Activated T-helper 17 cell treated with anti-CD3 and anti-CD28 coated beads, Interleukin-2, amount 50 U/mL, for 72 hours (primary cell): ENCODE measurements at places on chromosomes 11 and 22. TPM values are rescaled to one million over a fixed set of nuclear protein-coding genes. Genes with fewer than 3 reads are reported as not detected.

- no peaks in the 10 kb centered on the region for H3K27me3 ChIP-seq
- peak; percentile 82 for ATAC-seq
- H3K27ac ChIP-seq, result peak overlapping the region; percentile 71
- peaks cover 17% of the 10 kb centered on the region for H3K4me1 ChIP-seq
These were observed 840 bp downstream of the GRAMD1B start for GRCh38 chr11:123430721-123431497.

DNA sequence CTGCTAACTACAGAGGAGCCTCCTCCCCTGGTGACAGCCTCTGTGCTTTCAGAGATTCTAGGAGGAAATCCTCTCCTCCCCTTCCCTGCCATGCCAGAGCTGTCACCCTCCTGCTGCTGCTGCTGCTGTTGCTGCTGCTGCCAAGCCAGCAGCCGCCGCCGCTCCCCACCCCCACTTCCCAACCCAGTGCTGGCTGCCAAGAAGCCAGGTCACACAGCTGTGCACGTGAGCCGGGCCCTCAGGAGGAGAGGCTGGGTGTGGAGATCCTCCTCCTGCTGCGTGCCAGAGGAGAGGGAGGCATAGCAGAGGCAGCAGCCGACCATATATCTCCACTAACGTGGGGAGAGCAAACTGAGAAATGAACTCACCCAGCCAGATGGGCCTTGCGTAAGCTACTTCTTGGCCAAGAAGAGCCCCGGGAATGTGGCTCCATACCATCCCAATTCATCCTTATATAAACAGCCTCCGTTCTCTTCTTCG lies 12.4 kb downstream of the CRY2 start:
- no peaks in the 10 kb centered on the region for H3K27me3 ChIP-seq
- peaks cover 89% of the 10 kb centered on the region for H3K36me3 ChIP-seq
- ATAC-seq, result no peak
- H3K4me1 ChIP-seq, result peaks cover 5% of the 10 kb centered on the region

DNA sequence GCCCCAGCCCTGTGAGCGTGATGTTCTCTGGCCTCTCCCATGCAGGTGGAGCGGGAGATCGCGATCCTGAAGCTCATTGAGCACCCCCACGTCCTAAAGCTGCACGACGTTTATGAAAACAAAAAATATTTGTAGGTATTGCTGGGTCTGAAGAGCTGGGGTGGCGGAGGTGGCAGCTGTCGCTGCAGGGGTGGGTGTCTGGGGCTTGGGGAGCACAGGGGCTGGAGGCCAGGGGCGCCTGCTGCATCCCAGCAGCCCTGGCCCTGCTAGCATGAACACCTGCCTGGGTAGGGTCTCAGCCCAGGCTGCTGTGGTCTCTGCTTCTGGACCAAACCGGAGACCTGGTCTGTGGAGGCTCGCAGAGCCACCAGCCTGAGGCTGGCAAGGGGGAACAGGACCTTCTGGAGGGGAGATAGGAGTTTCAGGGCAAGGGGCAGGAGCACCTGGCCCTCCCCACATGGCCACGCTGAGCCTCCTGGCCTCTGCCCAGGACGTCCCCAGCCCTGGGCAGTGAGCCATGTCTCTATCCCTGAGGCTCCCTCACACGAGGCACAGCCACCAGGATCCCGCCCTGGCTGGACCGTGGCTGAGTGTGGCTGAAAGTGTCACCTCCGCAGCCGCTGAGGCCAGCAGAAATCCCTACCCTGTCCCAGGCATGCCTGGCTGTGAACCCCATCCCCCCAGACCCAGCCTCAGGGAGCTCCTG lies 48.2 kb downstream of the MOB2 start:
- no peaks in the 10 kb centered on the region for H3K4me1 ChIP-seq
- no peak for ATAC-seq
- no peak overlapping the region for H3K4me3 ChIP-seq
- H3K27me3 ChIP-seq, result no peaks in the 10 kb centered on the region
- H3K27ac ChIP-seq, result no peak overlapping the region
- H3K36me3 ChIP-seq, result no peaks in the 10 kb centered on the region

GRCh38 chr11:73158356-73159051 lies 16.4 kb upstream of the FCHSD2 start:
- H3K4me1 ChIP-seq, result peaks cover 25% of the 10 kb centered on the region
- H3K4me3 ChIP-seq, result no peak overlapping the region
- H3K27me3 ChIP-seq, result no peaks in the 10 kb centered on the region
- ATAC-seq, result no peak

GRCh38 chr11:62984451-62984991 lies at the start of gene SLC22A6:
Gene SLC22A6 (minus strand): TSS chr11:62984967. CDS start chr11:62984690, 277 bp downstream.
- no peaks in the 10 kb centered on the region for H3K4me1 ChIP-seq
- peaks cover 11% of the 10 kb centered on the region for H3K27me3 ChIP-seq
- H3K27ac ChIP-seq, result no peak within 1 kb of the TSS
- H3K4me3 ChIP-seq, result no peak within 1 kb of the TSS
- H3K36me3 ChIP-seq, result no peaks in the 10 kb centered on the region

DNA sequence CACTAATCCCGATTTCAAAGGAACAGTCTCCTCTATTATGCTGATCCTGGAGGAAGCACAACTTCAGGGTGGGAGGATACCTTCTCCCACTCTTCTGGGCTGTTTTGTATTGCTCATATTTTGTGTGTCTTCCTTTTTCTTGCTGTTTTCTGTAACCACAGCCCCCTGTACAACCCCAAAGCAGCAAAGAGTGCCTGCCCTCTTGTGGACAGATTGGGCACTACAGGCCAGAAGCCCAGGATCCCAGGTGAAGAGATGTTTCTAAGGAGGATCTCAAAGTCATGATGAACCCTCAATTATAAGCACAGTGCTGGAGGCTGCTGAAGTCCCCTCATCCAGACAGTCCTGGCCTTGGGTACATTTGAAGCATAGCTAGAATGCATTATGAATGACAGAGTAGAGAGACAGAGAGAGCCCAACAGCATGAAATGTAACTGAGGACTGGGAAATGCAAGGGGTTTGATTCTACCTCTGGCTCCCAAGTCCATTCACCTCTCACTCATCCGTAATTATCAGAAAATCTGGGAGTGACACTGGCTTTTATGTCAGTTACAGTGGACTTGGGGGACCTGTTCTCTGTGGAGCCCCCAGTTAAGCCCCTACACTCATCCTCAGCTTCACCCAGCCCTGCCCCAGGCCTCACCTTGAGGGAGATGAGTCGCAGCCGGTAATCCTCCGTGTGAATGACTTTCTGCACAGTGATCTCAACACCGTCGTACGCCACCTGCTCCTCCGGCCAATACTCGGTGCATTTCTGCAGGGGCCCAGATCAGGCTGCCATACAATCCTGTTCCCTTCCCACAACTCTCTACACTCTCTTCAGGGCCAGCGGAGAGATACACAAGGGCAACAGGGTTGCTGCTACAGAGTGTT lies 6.2 kb upstream of the IGSF22 start:
- H3K27ac ChIP-seq, result no peak overlapping the region
- no peaks in the 10 kb centered on the region for H3K36me3 ChIP-seq
- H3K4me3 ChIP-seq, result no peak overlapping the region
- H3K27me3 ChIP-seq, result no peaks in the 10 kb centered on the region
- peaks cover 9% of the 10 kb centered on the region for H3K4me1 ChIP-seq

The PKNOX2 gene
- total RNA-seq, result not detected

The CNTF gene
- 4.1 TPM for total RNA-seq
